ENCODE measurements at places on chromosomes 3 and 15.

GRCh38 chr15:95162967-95163531 lies 931.7 kb downstream of the MCTP2 start:
- no peak for DNase-seq

DNA sequence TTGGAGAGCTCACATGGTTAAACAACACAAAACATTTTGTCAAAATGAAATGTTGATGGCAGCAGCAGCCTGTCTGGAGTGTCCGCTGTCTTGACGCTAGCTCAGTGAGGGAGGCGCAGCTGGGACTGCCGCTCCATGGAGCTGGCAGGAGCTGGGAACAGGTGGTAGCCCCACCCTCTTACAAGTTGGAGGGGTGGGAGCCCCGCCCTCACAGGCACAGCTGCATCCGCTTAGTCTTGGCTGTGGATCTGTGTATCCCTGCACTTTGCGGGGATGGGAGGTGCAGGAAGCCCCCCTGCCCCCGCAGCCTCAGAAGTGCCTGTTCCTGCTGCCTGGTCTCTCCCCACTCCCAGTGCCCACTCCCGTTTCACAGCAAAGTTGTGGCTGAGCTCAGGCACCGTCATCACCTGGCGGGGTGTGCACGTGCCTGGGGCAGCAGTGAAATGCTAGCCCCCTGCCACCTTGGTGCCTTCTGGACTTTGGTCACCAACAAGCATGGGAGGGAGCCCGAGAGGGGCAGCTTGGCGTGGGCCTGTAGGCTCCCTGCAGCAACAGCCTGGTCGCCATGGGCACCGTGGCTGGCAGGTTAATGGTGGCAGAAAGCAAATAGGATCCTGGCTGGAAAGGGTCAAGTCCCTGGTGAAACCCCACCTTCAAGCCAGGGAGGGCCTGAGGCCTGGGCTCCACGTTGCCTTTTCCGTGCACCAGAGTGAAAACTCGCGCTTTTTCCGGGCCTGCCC lies 53.8 kb upstream of the CADM2 start:
- no peak for DNase-seq

- DNase-seq: no peak
Measured at GRCh38 chr3:28958656-28959055, 322.2 kb upstream of the RBMS3 start.

GRCh38 chr3:184031187-184031792 lies at the start of gene HTR3D:
HTR3D (plus strand) TSS chr3:184031742; CDS start chr3:184031742, 0 bp downstream.
- DNase-seq: no peak

DNA sequence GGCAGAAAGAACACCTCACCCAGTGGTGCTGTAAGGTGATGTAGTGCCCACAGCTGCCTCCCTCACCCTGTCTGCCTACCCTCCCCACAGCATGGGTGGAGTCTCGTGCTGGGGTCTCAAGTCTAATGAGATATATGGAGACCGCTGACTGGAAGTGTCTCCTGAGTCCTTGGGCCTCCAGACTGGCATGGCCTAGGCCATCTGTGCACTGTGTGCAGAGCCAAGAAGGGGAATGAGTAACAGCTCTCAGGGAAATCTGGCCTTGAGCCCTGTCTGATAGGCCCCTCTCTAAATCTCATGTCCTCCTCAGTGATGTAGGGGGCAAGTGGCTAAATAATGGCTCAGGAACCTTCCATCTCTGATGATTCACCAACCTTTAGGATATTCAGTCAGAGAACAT lies 277.4 kb downstream of the PLCL2 start:
- DNase-seq: no peak

GRCh38 chr3:43909149-43909548 lies 218.4 kb downstream of the ABHD5 start:
- DNase-seq: no peak

DNA sequence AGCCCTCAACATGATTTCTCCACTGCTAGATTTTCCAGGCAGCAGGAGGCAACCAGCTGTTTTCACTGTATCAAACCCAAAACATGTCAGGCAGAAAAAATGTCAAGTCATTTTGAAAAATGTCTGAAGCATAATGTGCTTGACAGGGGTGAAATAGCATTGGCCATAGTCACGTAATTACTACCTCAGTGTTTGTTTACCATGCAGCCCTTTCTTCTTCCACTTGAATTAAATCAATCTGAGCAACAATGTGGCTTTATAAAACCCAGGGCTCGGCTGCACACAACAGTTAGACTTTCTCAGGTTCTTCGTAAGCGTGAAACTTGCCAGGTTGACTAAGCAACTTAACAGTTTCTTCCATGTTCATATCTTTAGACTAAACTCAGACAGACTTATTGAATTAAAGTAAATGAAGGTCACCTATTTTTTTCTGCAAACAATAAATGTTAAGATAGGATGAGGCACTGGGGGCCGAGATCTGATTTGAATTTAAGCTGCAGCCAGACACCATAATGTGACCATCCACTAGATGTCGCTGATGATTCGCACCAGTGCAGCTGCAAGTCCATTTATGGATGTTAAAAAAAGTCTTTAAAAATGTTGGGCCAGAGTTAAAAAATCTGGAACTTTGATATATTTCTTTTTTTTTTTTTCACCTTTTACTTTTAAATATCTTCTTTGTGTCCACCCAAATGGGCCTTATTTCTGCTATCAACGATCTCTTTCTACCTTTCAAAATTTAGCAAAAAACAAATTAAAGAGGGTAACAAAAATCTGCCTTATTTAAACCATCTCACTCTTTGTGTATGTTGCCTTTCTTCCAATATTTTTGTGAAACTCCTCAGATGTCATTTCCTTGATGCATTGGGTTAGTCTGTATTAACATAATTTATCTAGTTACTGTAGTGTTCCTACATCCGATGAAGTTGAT lies 305.9 kb downstream of the CACNA2D3 start:
- no peak for DNase-seq

DNA sequence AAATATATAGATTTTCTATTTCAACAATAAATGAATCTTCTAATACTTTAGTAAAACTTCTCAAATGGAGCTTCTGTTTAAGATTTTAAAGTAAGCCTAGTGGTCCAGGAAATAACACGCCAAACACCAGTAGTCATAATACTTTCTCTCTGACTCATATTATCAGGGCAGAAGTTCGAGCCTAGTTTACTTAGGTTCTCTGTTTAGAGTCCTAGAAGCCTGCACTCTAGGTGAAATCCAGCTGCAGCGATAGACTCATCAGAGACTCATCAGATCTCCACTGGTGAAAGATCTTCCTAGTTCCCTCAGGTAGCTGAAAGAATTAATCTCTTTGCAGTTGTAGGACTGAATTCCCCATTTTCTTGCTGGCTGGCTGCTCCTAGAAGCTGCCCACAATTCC lies 552.5 kb upstream of the ROBO2 start:
- no peak for DNase-seq

DNA sequence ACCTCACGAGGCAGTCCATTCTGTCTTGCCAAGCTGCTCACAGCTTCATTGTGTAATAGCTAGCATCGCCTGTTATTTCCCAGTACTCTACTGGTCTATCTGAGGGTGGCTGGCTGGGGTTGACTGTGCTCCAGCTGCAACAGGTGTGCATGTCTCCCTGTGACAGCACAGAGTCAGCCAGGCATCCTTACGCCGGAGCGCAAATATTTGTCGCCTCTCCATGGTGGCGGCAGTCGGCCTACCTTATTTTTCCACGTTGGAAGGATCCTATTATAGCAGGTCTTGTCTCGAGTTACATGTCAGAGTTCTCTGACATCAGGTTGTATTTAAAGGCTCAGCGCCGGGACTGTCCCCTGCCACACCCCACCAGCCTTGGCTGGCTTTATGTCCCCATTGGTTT lies 307.1 kb downstream of the TLE3 start:
- no peak for DNase-seq

GRCh38 chr3:185982632-185983031 lies 44.8 kb upstream of the TRA2B start:
- no peak for DNase-seq

- no peak for DNase-seq
Measured at GRCh38 chr15:32042269-32042972, 12.1 kb downstream of the CHRNA7 start.

GRCh38 chr15:63915209-63915872 lies 81.6 kb upstream of the HERC1 start:
- DNase-seq: no peak

- no peak for DNase-seq
Measured at GRCh38 chr3:78035131-78035641, 995.3 kb downstream of the ROBO2 start.

DNA sequence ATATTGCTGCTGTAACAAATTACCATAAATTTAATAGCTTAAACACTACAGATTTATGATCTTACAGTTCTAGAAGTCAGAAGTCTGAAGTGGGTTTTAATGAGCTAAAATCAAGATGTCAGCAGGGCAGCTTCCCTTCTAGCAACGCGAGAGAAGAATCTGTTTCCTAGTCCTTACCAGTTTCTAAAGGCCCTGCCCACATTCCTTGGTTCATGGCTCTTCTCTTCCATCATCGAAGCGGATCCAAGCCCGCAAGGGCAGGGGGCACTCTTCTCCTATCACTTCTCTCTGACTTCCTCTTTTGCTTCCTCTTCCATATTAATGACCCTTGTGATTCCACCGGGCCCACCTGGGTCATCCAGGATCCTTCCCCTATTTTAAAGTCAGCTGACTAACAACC lies 16.1 kb downstream of the MINDY4B start:
- DNase-seq: no peak

- no peak for DNase-seq
Measured at GRCh38 chr3:87359826-87360225, 83.4 kb upstream of the POU1F1 start.

- no peak for DNase-seq
Measured at GRCh38 chr3:190357468-190357867, 30.5 kb upstream of the CLDN16 start.

DNA sequence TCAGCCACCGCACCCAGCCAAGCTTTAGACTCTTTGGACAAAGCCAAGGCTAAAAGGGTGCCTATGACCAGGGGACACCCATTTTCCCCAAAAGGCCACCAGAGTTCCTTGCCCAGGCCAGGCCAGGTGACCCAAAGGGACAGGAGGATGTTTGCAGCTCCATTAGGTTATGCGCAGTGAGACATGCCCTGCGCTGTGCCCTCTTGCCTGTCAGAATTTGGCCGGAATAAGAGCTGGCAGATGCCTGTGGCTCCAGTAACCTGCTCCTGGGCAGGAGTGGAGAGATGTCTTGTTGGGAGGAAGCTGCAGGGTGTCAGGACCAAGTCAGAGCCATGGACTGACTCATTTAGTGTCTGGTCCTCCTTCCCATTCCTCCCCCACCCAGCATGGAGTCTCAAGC lies 20.5 kb downstream of the DNASE1L3 start:
- DNase-seq: no peak

GRCh38 chr3:122946185-122946584 lies 81.4 kb downstream of the SEMA5B start:
- no peak for DNase-seq

Data from activated B cell treated with CpG ODN at 0.5 μM for 24 hours (primary cell).